ENCODE measurements at places on chromosomes 13 and 19.

GRCh38 chr13:75511051-75511625, 26.5 kb downstream of the COMMD6 start:
- DNase-seq, result no peak

GRCh38 chr13:28981530-28981929, 161.4 kb downstream of the MTUS2 start:
- no peak for DNase-seq

DNA sequence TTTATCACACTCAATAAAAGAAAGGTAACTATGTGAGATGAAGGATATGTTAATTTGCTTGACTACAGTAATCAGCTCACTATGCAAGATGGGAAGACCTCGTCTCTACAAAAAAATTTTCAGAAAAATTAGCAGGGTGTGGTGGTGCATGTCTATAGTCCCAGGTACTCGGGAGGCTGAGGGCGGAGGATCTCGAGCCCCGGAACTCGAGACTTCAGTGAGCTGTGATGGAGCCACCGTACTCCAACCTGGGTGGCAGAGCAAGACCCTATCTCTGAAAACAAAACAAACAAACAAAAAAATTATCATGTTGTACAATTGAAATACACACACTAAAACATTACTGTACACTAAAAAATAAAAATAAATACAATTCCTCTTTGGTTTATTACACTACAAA, 376.7 kb upstream of the KLHL1 start:
- no peak for DNase-seq

GRCh38 chr19:42115219-42115618, 17.0 kb downstream of the POU2F2 start:
- no peak for DNase-seq

- DNase-seq, result no peak
Observed at GRCh38 chr19:4519172-4519496, 848 bp upstream of the PLIN4 start.

DNA sequence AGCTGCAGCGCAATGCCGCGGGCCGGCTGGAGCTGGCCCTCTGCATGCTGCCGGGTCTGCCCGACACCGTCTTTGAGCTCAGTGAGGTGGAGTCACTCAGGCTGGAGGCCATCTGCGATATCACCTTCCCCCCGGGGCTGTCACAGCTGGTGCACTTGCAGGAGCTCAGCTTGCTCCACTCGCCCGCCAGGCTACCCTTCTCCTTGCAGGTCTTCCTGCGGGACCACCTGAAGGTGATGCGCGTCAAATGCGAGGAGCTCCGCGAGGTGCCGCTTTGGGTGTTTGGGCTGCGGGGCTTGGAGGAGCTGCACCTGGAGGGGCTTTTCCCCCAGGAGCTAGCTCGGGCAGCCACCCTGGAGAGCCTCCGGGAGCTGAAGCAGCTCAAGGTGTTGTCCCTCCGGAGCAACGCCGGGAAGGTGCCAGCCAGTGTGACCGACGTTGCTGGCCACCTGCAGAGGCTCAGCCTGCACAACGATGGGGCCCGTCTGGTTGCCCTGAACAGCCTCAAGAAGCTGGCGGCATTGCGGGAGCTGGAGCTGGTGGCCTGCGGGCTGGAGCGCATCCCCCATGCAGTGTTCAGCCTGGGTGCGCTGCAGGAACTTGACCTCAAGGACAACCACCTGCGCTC, 3.8 kb upstream of the MAP2K7 start:
- DNase-seq, result no peak

DNA sequence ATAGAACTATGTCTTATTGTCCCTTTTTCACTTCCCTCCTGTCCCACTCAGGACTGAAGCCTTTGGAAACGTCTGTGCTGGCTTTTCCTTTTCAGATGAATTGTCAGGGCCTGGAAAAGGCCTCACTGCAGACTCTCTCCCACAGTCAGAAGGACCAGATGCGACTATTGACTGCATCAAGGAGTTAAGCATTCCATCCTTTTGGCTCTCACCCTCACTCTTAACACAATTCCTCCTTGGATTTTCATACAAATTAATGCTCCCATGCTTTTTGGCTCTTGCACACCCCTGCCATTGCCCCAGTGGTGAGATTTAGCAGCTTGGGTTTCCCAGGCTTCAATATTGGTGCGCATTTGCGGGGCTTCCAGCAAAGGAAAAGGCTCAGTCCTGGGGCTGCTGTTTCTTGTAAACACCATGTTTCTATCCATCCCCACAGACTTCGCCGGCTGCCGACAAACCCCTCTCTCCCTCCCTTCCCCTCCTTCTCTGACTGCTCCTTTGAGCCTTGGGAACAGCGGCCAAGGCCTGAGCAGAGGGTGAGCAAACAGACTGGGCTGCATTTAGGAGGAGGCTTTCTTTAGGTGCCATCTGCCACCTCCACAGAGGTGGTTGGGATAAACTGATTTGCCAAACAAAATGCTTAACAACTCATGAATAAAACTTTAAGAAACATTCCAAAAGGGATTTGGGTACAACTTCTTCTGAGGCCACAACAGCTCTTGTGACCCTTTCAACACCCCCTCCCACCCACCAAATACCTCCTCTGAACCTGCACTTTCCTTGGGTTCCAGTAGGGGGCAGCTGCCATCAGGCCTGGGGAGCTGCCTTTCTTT, 48.6 kb upstream of the PCDH8 start:
- DNase-seq, result no peak

DNA sequence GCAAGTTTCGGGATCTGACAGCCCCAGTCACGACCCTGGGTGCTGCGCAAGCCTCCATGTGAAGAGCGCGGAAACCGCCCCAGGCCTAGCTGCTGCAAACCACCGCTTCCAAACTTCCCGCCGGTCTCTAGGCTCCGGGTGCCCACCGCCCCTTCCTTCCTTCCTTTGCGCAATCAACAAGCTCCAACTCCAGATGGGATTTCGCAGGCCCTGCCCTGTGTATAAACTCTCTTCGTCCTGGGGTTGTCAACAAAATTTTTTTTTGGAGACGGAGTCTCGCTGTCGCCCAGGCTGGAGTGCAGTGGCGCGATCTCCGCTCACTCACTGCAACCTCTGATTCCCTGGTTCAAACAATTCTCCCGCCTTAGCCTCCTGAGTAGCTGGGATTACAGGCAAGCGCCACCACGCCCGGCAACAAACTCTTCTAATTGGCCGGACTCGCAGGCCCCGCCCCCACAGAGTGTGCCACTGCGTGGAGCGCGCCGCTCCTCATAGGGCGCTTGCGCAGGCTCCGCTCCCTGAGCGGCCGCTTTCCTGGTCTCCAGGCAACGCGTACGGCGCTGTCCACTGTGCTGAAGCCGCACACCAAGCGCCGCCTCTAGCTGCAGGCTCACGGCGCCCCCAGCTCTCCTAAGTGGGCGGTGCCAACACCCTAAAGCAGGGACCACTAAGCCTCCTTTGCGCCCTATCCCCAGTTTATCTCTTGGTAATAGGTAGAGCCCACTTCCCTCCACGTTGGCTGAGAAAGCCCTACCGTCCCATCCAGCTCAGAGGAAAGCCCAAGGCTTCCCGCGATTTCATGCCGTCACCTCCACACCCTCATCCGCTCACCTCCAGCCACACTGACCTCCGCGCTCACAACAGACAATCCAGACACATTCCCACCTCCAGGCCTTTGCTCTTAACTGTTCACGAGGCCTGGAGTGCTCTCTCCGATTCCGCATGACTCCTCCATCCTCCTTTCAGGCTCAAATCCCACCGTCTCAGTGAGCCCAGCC, 5.5 kb upstream of the QTRT1 start:
- DNase-seq, result peak; percentile 92

- DNase-seq, result no peak
Observed at GRCh38 chr13:30676672-30677071, 58.7 kb upstream of the ALOX5AP start.

- no peak for DNase-seq
Observed at GRCh38 chr19:38654628-38655055, 7.2 kb downstream of the ACTN4 start.

DNA sequence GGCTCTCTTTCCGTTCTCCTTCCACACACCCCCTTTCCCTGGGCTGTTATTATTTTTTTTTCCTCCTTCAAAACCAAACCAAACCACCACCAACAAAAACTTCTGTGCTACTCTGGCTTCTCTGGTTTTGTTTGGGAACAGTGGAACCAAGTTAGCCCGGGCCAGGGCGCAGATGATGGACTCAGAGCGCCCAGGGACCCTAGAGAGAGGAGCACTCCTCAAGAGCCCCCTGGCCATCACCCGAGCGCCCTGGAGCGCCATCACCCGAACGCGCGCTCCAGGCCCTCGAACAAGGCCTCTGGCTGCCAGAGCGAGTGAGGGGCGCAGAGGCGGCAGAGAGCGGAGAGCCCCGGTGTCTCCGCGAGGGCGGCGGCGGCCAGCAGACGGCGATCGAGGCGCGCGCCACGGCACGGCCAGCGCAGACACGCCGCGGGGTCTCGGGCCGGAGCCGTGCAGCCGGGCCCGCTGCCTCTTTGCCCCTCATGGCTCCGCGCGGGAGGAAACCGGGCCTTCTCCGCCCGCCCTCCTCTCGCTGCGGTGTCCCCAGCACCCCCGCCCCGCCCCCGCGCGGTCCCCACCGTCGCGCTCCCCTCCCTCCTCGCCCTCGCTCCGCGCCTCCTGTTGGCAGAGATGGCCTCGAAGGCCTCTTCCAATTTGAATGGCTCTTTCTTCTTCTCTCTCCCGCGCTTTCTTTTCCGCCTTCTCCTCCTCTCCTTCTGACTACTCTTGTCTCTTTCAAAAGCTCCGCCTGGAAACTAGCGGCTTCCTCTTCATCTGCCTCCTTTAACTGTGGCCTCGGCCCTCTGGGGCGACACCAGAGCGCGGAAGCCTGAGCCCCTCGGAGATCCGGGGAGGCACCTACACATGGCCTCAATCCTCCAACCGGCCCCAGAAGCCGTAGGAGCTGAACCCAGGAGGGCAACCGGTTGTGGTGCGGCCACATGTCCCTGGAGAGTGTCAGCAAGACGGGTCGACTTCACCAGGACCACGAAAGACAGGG, 4.1 kb upstream of the SOX1 start:
- DNase-seq, result no peak

GRCh38 chr19:44628793-44629192, 14.9 kb upstream of the PVR start:
- no peak for DNase-seq

- no peak for DNase-seq
Observed at GRCh38 chr19:9808855-9809824, 9.7 kb downstream of the FBXL12 start.

DNA sequence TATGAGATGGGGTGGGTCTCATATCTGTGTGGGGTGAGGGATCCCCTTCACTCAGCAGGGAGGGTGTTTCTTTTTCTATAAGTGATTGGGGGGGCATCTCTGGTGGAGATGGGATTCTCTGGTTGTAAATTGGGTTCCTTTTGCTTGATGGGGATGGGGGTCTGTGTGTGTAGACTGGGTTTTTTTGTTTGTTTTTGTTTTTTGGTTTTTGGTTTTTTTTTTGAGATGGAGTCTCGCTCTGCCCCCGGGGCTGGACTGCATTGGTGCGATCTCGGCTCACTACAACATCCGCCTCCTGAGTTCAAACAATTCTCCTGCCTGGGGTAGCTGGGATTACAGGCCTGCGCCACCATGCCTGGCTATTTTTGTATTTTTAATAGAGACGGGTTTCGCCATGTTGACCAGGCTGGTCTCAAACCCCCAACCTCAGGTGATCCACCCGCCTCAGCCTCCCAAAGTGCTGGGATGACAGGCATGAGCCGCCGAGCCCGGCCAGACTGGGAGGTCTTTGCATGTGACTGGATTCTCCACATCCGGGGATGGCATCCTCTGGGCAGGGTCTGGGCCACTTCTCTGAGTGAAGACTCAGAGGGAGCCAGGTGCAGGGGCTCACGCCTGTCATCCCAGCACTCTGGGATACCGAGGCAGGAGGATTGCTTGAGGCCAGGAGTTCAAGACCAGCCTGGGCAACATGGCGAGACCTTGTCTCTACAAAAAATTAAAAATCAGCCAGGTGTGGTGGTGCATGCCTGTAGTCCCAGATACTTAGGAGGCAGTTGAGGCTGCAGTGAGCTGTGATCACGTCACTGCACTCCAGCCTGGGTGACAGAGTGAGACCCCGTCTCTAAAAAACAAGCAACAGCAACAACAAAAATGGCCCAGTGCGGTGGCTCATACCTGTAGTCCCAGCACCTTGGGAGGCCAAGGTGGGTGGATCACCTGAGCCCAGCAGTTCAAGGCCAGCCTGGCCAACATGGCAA, 799 bp downstream of the MYBPC2 start:
- DNase-seq, result no peak

DNA sequence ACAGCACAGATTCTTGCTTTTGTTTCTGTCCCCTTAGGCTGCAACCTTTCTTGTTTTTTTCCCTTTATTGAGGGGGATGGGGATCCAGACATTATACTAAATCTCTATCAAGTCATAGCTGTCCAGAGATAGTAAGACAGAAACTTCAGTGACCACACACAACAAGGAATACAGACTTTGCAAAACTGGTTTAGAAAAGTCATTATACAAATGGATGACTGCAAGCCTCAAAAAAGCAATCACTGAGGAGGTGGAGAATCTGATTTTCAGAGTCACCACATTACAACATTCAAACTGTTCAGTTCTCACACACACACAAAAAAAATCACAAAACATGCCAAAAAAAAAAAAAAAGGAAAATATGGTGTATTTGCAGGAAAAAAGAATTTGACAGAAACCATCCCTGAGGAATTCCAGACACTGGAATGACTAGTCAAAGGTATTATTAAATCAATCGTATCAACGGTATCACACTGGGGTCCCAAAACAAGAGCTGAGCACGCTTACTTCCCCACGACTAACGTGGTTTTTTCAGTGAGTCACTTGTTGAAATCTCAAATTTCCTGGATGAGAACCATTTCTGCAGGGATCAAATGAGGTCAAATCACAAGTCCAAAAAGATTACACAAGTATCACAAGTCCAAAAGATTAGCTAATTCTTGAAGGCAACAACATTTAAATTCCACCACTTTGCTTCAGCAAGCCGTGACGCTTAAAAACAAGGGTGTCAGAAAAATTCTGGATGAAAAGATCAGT, 41.2 kb downstream of the USP12 start:
- no peak for DNase-seq

DNA sequence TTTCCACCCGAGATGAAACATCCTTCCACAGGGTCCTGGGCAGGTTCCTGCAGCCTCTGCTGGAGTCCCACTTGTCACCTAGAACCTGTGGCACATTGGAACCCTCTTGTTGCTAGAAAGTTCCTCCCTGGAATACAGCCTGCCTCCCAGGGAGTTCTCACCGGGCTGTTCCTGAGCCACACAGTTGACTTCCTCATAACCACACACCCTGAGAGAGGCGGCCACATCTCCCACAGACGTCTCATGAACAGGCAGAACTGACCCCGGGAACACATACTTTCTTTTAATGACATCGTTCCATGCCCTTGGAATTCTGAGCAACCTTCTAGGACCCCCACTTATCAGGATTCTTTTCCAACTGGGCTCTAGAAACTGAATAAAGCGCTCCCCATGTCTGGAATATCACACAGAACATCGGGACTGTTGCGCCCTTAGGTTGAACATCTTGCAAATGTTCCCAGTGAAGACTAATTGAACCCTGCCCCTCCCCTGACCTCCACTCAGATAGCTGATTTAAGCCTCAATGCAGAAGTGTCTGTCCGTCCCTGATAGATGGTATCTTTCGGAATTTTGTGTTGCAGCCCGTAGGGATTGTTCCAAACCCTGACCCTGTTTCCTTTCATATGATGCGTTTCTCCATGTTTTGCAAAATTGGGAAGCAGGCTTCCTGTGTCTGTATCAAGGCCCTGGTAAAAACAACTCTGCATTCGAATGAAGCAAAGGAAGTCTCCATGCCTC, 91.1 kb downstream of the RAB20 start:
- DNase-seq, result no peak

GRCh38 chr13:50826035-50826434, 17.5 kb downstream of the DLEU7 start:
- DNase-seq, result no peak

Measured in T-helper 2 cell treated with Interferon-gamma antibody and Interleukin-4, amounts not matched to agents 5 μg/mL and 100 μg/mL, for 36 hours (primary cell).